ENCODE measurements at places on chromosomes 16 and 17.

GRCh38 chr17:45825792-45826191 is 18.9 kb upstream of the SPPL2C start:
- no peak for DNase-seq

- no peak for DNase-seq
Measured at GRCh38 chr17:36627101-36627500, 25.7 kb downstream of the MRM1 start.

- no peak for DNase-seq
Measured at GRCh38 chr17:39063681-39064069, 87.8 kb downstream of the PLXDC1 start.

GRCh38 chr16:57574646-57575467 is 32.4 kb downstream of the ADGRG5 start:
- DNase-seq = no peak

GRCh38 chr17:10787306-10788045 is 16.4 kb downstream of the TMEM238L start:
- no peak for DNase-seq

DNA sequence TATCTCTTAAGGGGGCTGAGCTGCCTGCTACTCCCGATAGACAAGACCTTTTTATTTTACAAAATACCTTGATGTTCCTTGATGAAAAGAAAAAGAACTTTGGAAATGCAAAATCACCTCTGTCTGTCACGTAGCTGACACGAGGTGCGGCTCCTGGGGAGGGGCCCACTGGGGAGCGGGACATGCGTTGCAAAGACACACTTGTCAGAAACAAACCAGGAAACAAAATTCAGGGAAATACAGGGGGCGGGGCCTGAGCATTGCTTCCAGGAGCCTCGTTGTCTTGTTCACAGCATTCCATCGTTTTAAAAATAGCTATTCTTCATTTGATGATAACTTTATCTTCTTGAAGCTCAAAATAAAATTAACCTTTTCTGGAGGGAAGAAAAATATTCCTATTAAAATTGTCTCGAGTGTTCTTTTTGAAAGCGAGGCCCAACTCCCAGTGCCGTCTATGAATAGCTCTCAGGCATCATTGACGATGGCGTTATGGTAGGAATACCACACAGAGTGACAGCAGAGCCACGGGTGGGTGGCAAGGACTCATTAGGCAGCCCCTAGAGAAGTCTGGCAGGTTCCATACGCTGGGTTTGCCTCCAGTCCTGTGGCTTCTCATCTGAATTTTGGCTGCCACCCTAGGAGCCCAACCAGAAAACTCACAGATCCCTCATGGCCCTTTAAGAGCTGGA is 286.9 kb downstream of the CPPED1 start:
- DNase-seq = no peak

GRCh38 chr17:19497624-19498023 is 36.0 kb upstream of the SLC47A1 start:
- DNase-seq = no peak

DNA sequence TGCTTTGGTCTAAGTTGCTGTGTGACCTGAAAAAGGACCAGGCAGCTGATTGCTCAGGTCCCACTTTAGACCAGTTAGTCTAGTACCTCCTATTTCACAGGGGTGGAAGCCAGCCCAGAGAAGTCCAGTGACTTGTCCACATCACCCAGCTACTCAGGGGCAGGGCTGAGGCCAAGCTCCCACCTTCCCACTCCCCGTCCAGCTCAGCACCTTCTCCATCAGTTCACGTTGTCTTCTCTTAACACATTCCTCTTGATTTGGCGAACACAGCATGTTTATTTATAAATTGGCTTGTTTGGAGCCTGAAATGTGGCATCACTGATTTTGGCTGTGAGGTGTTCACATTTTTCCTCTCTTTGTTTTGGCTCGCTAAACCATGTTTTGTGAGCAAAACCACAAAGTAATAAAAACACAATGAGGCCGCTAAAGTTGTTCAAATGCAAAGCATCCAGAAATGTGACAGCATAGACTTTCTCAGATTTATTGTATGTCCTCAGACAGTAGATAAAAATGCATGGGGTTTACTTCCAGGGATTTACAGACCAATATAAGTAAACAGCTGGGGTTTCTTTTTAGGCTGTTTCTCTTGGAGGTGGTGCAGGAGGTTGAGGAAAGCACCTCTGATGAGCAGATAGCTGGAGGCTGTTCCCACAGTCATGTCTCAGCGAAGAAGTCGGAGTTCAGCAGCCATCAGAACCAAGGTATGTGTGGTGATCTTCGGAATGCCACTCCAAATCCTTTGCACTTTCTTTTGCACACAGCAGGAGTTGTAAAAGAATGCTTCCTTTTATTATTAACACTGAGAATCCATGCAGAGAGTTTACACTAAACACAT is 88.4 kb downstream of the PLXDC1 start:
- DNase-seq = no peak

GRCh38 chr16:56787167-56787566 is 57.2 kb downstream of the NUP93 start:
- DNase-seq = no peak

DNA sequence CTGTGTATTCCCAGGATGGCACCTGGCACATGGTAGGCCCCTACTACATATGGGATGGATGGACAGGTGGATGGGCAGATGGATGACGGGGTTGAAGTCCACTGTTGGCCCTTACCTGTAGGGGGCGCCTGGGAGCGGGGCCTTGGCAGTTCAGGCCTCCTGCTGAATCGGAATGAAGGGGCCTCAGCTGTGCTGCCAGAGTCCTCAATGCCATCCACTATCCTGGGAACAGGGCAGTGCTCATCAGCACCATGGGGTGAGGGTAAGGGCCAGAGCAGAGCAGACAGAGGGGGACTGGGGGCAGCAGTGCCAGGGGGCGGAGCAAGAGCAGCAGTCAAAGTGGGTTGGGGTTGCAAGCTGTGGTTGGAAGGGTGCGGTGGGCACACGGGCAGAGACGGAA is 8.3 kb upstream of the RAB5C start:
- DNase-seq = no peak

- no peak for DNase-seq
Measured at GRCh38 chr16:11045846-11046245, 101.5 kb downstream of the CLEC16A start.

- DNase-seq = no peak
Measured at GRCh38 chr17:69809331-69809730, 265.7 kb upstream of the KCNJ16 start.

- no peak for DNase-seq
Measured at GRCh38 chr17:38330941-38331411, 12.8 kb downstream of the GPR179 start.

- DNase-seq = no peak
Measured at GRCh38 chr16:80569440-80570105, 28.8 kb downstream of the DYNLRB2 start.

- no peak for DNase-seq
Measured at GRCh38 chr17:2331303-2331702, 5.0 kb downstream of the TSR1 start.

DNA sequence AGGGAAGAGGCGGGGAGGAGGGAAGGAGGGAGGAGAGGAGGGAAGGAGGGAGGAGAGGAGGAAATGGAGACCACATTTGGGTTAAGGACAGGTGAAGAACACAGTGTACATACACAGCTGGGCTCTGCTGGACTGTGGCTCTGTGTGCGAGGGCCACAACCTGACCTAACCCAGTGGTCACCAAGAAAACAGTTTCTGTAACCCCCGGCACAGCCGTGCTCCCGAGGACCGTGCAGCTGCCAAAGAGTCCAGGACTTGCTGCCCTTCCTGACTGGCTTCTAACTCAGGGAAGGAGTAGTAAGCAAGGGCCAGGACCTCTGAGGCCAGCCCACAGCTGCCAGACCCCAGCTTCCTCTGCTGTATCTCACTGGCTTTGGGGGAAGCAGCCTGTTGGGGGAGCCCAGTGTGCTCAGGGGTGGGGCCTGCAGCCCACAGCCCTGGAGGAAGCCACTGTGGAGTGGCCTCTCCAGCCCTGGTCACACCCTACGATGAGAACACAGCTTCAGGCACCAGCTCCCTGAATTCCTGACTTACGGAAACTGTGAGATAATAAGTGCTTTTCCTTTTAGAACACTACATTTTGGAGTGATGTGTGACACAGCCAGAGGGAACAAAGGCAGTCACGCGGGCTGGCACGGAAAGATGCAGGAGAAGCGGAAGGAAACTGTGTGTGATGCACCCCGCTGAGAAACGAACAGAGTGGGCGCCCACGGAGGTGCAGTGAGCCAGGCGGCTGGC is 32.3 kb downstream of the SLC7A5 start:
- DNase-seq = no peak

DNA sequence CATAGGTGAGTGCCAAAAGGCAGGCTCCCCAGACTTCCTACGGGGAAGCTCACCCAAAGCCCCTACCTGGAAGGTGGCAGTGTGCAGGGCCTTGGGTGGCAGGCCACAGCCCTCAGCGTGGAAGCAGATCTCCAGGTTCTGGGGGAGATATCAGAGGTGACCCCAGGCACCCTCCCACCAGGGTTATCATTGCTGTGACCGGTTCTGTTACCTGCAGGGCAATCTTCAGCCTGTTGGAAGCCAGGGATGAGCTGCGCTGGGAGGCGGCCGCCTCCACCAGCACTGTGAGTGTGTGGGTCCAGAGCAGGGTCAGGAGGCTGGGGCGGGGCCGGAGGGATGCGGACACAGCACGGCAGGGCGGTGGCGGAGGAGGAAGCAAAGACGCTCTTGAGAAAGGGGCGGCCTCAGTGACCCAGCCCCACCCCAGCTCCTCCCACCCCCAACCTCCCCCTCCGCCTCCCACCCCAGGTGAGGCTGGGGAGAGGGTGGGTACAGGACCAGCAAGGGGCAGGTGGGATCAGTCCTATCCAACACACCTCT is 13.1 kb downstream of the UNC13D start:
- DNase-seq = no peak

- DNase-seq = no peak
Measured at GRCh38 chr17:78345172-78345571, 14.7 kb downstream of the SOCS3 start.

- no peak for DNase-seq
Measured at GRCh38 chr17:80859002-80859941, 132.4 kb upstream of the CHMP6 start.

DNA sequence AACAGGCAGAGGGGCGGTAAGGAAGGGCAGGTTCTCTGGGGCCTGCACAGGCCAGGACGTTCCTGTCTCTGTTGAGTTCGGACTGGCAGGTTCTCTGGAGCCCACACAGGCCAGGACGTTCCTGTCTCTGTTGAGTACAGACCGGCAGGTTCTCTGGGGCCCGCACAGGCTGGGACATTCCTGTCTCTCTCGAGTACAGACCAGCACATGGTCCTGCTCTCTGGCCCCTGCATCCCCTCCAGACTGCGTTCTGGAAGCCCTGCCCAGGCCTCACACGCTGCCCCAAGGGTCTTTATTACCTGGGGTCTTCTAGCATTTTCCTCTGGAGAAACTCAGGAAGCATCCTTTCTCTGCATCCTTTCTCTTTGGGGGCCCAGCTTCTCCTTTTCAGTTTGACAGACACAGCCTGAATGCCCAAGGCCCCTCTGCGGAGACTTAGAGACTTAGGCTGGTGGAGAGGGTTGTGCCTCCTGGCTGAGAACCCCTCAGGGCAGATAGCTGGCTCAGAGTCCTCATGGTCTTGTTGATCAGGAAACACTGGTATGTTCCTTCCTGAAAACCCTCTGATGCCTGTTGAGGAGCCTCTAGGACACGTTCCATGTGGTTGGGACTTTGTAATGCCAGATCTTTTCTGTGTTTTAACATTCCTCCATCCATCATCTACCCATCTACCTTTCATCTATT is 18.0 kb upstream of the GSE1 start:
- DNase-seq = no peak

GRCh38 chr16:15807603-15808009 is 49.2 kb downstream of the MYH11 start:
- DNase-seq = no peak

DNA sequence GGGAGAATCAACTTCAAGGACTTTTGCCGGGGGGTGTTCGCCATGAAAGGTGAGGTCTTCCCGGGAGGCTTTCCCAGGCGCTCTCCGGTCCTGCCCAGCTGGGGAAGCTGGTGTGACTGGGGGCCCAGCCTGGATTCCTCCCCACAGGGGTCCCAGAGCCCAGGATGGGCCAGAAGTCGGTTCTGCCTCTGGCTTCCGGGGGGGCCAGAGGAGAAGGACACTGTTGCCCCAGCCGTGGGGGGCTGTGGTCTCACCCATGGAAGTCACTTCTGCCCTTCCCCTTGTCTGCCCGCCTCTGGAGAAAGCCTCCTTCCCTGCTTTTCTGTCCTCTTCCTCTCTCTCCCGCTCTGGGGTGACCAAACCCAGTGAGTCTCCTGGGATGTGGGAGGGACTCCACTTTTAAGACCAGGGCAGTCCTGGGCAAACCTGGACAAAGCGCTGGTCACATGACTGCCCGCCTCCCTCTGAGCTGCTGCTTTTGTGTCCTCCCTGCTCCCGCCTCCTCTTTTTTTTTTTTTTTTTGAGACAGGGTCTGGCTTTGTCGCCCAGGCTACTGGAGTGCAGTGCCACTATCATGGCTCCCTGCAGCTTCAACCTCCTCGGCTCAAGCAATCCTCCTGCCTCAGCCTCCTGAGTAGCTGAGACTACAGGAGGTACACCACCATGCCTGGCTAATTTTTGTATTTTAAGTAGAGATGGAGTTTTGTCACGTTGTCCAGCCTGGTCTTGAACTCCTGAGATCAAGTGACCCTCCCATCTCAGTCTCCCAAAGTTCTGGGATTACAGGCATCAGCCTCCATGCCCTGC is 40.6 kb downstream of the RAB11FIP4 start:
- no peak for DNase-seq

DNA sequence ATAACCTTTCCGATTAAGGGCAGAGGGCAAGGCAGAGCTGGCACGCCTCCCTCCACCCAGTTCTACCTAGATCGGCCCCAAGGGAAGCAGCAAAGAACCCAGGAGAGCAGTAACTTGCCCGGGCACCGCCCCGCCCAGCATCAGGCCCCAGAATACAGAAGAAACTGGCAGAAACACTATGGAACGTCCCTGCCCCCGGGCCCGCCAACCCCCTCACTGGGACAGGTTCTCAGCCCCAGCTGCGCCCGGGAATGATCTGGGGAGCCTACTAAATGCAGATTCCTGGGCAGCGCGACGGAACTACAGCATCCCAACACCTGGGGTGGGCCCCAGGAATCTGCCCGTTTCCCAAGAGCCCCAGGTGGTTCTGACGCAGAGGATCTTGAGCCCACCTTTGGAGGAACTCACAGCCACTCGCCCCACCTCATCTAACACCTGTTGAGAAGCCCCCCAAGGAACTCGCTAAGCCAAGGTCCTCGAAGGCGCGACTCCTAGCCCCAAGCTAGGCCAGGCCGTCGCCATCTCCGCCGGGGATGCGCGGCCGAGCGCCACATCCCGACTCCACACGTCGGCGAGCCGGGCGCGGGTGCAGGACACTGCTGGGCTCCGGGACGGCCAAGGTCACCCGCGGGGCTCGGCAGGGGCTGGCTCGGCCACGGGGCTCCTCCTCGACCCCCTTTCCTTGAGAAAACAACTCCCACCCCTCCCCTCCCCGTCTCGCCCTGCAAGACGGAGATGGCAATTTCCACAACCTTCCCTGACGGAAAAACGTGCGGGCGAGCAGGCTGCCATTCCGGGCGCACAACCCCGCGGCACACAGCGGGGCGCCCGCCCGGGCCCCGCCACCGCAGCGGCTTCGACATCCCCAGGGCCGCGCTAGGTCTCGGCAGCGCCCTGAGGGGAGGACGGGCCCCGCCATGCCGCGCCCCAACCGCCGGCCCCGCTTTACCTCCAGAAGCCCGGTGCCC is 913 bp downstream of the CDIP1 start:
- DNase-seq = no peak
